SW 1271 (cell line): ENCODE measurements at places on chromosomes 7 and 10.
A peak's percentile ranks its signal among the peaks of the same experiment; 100 is the strongest.

DNA sequence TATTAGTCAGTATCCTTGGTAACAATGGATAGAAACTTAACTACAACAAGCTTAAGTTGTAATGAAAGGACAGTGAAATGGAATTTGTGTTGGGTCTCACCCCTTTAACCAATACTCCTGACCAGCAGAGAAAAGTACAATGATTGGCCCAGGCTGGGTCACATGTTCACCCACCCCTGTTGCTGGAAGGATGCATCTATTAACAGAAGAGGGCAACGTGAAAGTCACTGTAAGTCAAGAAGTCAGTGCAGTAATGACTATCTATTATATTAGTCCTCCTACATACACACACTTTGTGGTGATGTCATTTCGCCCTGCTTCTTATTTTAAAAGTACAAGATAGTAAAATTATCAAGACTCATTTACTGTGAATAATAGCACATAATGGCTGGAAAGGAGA is 16.2 kb downstream of the PNLIPRP2 start:
- no peak for DNase-seq

- DNase-seq, result no peak
Measured at GRCh38 chr10:131245475-131246059, 66.0 kb downstream of the TCERG1L start.

- no peak for DNase-seq
Measured at GRCh38 chr10:49381111-49381900, 14.6 kb downstream of the DRGX start.

DNA sequence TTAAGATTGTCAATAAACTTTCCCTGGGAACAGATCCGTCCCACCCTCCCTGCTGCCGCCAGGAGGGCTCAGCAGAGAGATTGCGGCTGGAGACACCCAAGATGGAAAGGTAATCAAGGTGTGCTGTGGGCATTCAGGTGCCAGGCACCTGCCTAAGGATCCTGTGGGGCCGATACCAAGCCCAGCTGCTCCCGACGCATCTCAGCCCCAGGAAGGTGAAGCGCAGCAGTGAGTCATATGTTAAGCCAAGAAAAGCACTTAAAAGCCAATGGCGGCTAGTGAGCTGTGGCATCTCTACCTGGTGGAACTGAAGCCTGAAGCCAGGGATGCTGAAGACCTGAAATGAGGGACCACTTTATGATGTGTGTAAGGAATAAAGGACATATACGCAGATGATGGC is 6.1 kb downstream of the WDR86 start:
- no peak for DNase-seq

DNA sequence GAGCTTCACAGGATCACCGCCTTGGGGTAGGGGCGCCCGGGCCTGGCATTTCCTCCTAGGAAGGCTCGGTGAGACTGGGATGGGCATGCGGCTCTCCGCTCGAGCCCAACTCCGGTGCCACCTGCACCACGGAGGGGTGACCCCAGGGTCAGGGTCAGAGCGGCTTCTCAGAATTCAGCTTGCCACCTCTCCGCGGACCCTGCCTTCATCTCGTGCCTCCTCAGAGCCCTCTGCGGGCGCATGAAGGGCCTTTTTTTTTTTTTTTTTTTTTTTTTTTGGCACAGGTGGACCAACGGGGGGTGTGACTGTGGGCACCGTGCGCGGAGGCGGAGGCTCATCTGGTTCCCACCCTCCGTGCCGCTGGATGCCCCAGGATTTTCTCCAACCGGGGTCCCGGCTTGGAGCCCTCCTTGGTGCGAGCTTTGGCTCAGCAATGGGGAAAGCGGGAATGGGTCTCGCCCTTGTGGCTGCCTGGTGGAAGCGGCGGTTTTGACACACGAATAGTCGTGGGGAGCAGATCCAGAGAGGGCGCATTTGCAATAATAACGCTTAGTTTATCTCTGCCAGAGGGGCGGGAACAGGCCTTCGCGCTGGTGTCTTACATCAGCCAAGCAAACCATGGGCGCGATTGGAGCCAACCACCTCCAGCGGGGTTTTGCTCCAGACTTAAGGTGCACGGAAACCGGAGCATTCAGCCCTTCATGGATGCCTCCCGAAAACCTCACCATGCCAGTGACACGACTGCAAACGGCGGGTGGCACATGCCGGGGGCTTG is 5.0 kb upstream of the TNRC18 start:
- no peak for DNase-seq

GRCh38 chr7:26179826-26180497 is 20.6 kb downstream of the HNRNPA2B1 start:
- no peak for DNase-seq

DNA sequence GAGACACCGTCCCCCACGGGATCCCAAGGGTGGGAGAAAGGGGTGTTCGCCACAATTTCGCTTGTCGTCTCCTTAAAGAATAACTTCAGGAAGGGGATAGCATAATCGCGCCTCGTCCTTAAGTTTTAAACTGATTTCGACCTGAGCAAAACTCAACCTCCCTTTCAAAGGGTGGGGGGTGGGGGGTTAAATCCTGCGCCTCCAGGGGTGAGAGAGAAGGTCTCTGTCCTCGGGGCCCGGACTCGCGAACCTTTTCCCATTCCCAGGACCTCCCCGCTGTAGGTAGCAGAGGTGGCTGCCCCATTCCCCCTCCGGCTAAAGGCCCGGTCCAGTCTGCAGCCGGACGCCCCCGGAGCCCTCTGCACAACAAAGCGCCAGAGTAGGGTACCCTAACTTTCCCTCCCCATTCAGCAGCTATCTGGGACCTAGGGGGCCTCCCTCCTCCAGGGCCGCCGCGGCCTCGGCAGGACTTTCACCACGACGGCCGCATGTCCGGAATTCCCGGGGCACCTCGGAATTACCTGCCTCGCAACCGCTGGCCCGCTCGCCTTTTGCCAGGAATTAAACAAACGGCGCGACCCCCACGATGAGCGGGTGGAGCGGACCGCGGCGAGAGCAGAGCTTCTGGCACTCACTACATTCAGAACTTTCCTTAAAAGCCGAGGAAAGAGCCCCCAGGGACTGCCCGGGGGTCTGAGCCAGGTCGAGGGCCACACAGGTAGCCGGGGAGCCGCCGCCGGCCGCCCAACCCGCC is 1.7 kb downstream of the CDK6 start:
- no peak for DNase-seq

- peak; percentile 26 for DNase-seq
Measured at GRCh38 chr7:141045126-141045841, 28.6 kb upstream of the TMEM178B start.

DNA sequence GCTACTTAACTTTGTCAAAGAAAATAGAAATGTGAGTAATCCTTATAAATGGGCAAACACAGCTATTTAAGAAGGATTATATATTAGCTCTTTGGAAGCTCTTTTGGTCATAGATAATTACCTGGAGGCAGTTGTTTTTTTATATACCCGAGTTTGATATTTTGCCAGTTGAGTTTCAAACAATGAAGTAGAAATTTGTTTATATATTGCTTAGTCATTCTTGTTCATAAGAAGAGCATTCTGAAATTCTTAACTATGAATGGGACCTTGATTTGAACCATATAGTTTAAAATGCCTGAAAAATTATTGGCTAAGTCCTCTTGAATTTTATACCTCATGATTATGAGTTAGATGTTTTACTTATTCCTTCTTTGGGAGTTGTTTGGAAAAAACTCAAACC is 36.4 kb downstream of the MINPP1 start:
- DNase-seq, result no peak

DNA sequence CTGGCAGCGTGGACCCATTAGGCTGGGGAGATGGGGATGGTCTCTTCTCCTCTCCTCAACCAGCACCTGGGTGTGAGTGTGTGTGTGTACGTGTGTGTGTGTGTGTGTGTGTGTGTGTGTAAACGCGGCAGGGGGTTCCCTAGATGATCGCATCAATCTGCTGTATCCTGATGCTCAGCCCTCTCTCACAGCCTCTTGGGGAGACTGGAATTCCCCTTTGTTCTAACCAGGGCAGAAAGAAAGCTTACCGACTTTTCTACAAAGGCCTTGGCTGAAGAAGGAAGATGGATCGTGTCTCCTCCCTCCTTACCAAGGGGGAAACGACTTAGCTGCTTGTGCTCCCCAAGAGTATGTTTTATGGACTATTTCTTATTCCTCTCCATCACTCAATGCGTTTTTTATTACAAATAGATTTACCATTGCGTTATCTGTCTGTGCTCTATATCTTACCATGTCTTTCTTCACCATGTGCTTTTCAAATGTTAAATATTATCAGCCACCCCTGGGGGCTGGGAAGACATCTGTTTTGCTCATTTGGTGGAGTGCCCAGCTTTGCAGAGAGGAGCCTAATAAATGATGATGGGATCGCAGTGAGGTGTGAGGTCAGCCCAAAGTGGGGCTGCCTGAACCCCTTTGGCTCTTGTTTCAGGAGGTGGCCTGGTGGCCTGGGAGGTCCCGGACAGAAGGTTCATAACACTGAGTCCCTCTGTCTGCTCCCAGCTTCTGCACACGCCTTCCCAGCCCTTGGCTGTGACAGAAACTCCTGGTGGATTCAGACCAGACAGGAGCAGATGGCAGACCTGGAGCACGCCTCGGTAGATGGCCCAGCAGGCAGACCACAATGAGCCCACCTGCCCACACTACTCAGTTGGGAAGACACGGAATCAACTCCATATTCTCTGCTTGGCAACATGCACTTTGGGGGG is 262.0 kb downstream of the PRPF18 start:
- DNase-seq, result no peak
